ENCODE measurements at places on chromosomes 1 and 21.

DNA sequence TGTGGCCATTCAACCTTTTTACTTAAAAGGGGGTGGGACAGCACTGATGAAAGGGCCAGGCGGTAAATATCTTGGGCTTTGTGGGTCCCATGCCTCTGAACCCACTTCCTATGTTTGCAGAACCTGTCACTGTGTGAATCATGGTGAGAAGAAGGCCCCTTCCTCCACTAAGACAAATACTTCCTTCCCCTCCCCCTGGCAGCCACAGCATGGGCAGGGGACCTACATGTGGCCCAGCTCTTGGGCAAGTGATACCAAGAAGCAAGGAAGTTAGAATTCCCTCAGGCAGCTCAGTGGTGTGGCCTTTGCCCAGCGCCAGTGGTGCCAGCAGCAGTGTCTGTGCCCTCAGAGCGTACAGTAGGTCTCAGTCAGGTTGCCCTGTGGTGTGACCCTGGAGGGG, 168.6 kb downstream of the TRIM33 start:
- DNase-seq, result no peak

GRCh38 chr21:43323244-43324005, 103.5 kb downstream of the SIK1 start:
- DNase-seq, result no peak

DNA sequence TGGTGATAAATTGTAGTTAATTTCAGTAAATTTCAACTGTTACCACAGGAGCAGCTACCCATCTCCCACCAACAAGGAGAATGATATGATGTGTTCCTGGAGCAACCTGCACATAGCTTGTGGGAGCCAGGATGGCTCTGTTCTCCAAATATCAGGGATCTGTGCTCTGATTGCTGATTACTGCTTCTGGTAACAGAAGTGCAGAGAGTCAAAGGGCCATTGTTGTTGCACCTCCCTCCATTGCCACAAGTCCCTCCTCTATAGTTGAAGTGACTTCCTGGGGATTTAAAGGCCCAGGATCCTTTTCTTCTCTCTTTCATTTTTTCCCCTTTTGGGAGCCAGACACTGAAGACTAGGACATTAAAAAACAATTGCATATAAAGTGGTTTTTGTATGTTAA, 51.6 kb upstream of the HPDL start:
- no peak for DNase-seq

GRCh38 chr1:9724706-9725476, 73.4 kb downstream of the PIK3CD start:
- DNase-seq, result peak; percentile 64

- no peak for DNase-seq
Measured at GRCh38 chr21:26962621-26963181, 4.2 kb downstream of the ADAMTS5 start.

DNA sequence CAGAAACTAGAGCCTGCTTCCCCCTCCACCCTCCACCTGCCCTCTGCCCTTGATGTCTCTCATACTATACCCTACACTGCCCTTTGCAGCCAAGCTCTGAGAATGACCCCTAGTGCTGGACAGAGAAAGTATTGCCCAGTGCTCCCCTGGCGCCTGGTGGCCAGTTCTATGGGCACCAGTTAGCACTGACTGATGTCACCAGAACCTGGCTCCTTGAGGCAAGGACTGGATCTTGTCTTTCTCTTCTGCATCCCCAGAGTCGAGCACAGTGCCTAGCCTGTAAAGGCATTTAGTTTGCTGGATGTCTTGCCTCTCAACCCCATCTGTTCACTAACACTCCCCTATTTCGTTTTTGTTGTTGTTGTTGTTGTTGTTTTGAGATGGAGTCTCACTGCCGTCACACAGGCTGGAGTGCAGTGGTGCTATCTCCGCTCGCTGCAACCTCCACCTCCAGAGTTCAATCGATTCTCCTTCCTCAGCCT, 5.9 kb downstream of the PHLDA3 start:
- DNase-seq, result no peak

- DNase-seq, result no peak
Measured at GRCh38 chr1:61097317-61097716, 15.0 kb downstream of the NFIA start.

GRCh38 chr1:95650631-95651030, 416.6 kb downstream of the RWDD3 start:
- no peak for DNase-seq

GRCh38 chr1:183063349-183063748, 40.1 kb downstream of the LAMC1 start:
- no peak for DNase-seq

- no peak for DNase-seq
Measured at GRCh38 chr1:107594536-107594935, 370.4 kb downstream of the VAV3 start.

DNA sequence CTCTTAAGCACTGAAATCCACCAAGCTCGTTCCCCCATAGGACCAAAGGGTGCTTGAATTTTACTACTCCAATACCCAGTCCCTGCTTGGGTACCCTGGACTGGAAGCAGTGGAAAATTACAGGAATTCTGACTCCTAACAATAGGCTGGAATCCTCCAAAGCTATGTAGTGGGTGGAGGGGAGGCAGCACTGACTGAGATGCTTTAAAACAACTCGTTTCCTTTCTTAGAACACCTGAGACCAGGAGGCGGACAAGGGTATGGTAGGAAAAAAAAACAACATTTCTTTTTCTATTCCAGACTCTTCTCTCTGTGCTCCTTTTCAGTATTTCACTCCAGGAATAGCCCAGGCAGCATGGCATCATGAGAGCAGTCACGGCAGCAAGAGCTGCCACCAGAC, 2.3 kb downstream of the PEF1 start:
- no peak for DNase-seq

- DNase-seq, result no peak
Measured at GRCh38 chr1:186983327-186983726, 154.6 kb downstream of the PLA2G4A start.

DNA sequence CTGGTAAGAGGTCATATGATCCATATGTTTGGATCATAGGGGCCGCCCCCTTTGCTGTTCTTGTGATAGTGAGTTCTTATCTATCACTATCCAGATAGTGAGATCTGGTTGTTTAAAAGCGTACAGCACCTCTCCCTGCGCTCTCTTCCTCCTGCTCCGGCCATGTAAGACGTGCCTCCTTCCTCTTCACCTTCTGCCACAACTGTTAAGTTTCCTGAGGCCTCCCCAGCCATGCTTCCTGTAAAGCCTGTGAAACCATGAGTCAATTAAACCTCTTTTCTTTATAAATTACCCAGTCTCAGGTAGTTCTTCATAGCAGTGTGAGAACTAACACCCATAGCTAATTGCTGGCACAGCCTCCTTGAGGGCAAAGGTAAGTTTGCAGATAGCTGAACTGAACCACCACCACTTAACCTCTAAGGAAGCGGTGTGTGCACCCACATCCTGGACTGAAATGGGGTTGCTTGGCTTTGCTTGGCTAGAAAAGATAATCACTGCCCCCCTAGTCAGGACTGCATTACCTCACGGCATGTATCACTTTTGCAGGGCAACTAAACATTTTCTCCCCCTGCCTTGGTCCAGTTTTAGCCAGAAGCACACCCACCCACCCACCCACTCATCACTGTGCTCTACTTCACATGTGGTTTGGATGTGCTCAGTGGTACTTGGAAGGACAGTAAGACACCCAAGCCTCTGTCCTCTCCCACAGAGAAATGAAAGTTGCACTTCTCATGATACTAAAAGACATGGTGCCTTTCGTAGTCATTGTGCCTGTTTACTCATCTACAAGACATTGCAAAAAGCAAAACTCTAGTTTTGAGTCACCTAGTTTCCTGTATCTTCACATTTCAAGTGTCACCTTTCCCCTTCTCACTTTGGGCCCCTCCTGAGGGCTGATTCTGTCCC, 23.1 kb upstream of the PTAFR start:
- DNase-seq, result peak; percentile 53

- DNase-seq, result no peak
Measured at GRCh38 chr21:20343186-20343585, 655.0 kb upstream of the NCAM2 start.

- DNase-seq, result no peak
Measured at GRCh38 chr1:246293366-246294121, 213.5 kb downstream of the SMYD3 start.

GRCh38 chr1:5507340-5507739, 484.9 kb downstream of the NPHP4 start:
- no peak for DNase-seq

DNA sequence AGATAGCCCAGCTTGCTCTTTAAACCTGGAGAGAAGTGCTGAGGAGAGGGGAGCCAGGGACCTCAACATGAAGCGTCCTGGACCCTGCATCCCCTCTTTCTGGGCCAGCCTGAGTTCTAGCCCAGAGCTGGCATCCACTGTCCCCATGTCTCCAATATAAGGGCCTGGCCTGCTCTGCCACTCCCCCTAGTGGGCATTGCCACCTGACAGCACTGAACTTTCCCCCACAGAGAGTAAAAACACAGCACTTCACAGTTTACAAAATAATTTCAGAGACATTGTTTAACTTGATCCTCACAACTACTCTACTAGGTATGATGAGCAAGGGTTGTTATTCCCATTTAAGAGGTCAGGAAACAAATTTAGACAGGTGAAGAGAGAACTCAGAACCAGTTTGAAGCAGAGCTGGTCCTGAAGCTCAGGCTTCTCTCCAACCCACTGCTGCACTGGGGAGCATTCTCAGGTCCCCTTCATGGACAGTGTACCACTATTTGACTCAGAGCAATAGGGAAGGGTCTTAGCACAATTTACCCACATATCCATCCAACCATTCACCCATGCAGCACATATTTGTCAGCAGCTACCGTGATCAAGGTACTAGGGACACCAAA, 151.2 kb downstream of the DMRTA2 start:
- peak; percentile 30 for DNase-seq

DNA sequence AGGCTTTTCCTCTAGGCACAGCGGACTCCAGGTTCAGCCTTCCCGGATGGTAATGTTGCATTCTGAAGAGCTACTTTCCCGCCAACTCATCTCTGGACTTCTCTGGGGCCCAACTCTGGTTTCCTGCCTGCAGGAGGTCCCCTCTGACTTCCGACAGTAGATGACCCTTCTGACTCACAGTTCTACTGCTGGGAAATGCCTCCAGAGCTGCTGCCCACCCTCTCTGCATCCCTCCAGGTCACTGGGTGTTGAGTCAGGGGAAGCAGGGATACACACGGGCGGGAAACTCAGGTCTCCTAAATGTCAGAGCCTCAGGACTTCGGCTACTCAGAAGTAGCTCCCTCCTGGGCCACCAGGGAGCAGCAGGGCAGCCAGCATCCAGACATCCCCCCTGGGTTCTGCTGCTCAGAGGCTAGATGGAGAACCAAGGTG, 2.1 kb upstream of the KIF21B start:
- DNase-seq, result no peak

- DNase-seq, result no peak
Measured at GRCh38 chr1:1517973-1518620, 6.1 kb downstream of the ATAD3A start.

DNA sequence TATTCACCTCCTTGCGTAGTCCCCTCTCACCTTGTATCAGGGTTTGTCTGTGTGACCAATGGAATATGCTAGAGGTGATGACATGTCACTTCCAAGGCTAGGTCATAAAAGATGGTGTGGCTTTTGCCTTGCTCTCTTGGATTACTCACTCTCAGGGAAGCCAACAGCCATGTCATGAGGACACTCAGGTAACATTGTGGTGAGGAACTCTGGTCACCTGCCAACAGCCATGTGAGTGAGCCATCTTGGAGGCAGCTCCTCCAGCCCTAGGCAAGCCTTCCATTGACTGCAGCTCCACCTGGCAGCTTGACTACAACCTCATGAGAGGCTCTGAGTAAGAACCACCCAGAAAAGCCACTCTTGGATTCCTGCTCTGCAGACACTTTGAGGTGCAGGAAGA, 11.0 kb upstream of the HEYL start:
- no peak for DNase-seq
